ENCODE measurements at places on chromosomes 3 and 15. TPM values are rescaled to one million over a fixed set of nuclear protein-coding genes. Genes with fewer than 3 reads are reported as not detected.

ERICH6 gene
- total RNA-seq, result not detected

BTLA gene
- not detected for total RNA-seq

PYGO1 gene
- total RNA-seq, result 36.4 TPM

NR1D2 gene
- 123 TPM for total RNA-seq

FILIP1L gene
- total RNA-seq, result 29.5 TPM

SNX22 gene
- total RNA-seq, result 1.1 TPM

TYRO3 gene
- total RNA-seq, result 11.6 TPM

CHRM5 gene
- total RNA-seq, result 6.8 TPM

PROS1 gene
- total RNA-seq, result 43.0 TPM

CX3CR1 gene
- total RNA-seq, result 1.8 TPM

ANKRD34C gene
- 0.22 TPM for total RNA-seq

ITIH1 gene
- total RNA-seq, result not detected

ATP8B4 gene
- total RNA-seq, result 9.3 TPM

DNASE1L3 gene
- 3.5 TPM for total RNA-seq

P2RY12 gene
- total RNA-seq, result 3.0 TPM

IL17RD gene
- total RNA-seq, result 32.2 TPM

GPR87 gene
- 1.3 TPM for total RNA-seq

SPINT1 gene
- total RNA-seq, result 27.4 TPM

CCR2 gene
- 0.77 TPM for total RNA-seq

TIPARP gene
- total RNA-seq, result 56.8 TPM

SLC7A14 gene
- total RNA-seq, result 4.5 TPM

CFAP100 gene
- total RNA-seq, result not detected

SERINC4 gene
- total RNA-seq, result 3.8 TPM

LRRN1 gene
- 61.6 TPM for total RNA-seq

NFKBIZ gene
- 18.6 TPM for total RNA-seq

GLDN gene
- total RNA-seq, result 5.1 TPM

ZKSCAN7 gene
- total RNA-seq, result 29.9 TPM

ZPLD1 gene
- total RNA-seq, result 1.9 TPM

TRPM1 gene
- 52.6 TPM for total RNA-seq

CD96 gene
- 1.3 TPM for total RNA-seq

DENND4A gene
- total RNA-seq, result 82.0 TPM

ARGFX gene
- total RNA-seq, result not detected

RTP4 gene
- 0.38 TPM for total RNA-seq

CFAP92 gene
- 1.3 TPM for total RNA-seq

MUC13 gene
- total RNA-seq, result not detected

NPAP1 gene
- 0.27 TPM for total RNA-seq

EBLN2 gene
- total RNA-seq, result 15.2 TPM

P2RY13 gene
- total RNA-seq, result 0.55 TPM

ZMYND10 gene
- 5.7 TPM for total RNA-seq

SLC28A2 gene
- not detected for total RNA-seq

NRG4 gene
- total RNA-seq, result 2.3 TPM

CYP8B1 gene
- not detected for total RNA-seq

PPP1R14D gene
- not detected for total RNA-seq

GREM1 gene
- total RNA-seq, result 1.2 TPM

TMEM212 gene
- not detected for total RNA-seq

GPR149 gene
- total RNA-seq, result 3.8 TPM

KCNMB3 gene
- 4.9 TPM for total RNA-seq

GOLGA8G gene
- total RNA-seq, result not detected

TPRG1 gene
- 0.49 TPM for total RNA-seq

ADAMTS9 gene
- total RNA-seq, result 77.6 TPM

TNNC1 gene
- total RNA-seq, result 105 TPM

GOLGA8J gene
- total RNA-seq, result 0.33 TPM

SHQ1 gene
- total RNA-seq, result 26.1 TPM

PAQR5 gene
- 3.1 TPM for total RNA-seq

RPSA gene
- 610 TPM for total RNA-seq

All from camera-type eye (tissue), 1 donor.